CD4-positive, alpha-beta T cell treated with Interleukin-6 at 100 ng/mL for 8 hours (primary cell): ENCODE measurements at places on chromosomes 7 and 10.

DNA sequence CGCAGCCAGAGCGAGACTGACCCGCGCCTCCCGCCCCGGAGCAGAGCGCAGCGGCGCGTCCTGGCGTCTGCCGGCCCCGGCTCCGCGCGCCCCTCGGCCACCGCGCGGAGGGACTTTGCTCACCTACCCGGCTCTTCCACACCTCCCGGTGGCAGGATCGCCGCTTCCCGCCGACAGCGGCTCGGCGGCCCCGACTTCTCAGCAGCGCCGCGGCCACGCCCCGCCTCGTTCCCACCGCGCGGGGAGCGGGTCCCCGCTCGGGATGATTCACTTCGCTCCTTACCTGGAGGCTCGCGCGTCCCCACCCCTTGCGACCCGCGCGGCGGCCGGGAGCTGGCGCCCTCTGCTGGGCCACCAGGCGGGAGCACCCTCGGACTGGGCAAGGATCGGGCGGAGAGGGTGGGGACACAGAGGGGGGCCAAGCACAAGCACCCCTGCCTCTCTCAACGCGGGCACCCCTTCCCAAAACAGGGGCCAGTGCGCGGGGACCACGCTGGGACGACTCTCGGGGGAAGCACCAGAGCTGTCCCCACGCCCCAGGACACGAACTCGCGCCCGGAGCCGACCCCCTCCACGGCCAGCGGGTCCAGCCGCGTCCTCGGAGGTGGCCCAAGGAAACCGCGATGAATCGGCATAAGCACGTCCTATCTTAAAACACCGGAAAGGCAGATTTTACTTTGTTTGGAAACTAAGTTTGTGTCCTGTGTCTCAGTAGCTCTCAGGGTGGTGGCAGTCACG, 101.0 kb upstream of the SVIL start:
- peak; percentile 81 for DNase-seq

DNA sequence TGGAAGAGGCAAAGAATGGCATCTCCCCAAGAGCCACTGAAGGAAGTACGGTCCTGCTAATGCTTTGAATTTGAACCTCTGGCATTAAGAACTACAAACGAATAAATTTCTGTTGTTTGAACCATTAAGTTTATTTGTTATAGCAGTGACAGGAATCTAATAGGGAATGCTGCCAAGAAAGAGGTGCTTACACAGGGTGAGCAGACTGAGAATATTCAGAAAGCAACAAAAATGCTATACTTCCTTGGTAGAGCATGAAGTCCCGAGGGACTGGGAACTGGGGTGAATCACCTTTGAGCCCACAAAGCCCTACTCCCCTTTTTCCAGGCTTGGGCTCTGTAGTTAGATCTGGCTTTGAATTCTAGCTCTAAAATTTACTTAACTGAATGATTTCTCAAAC, 45.0 kb downstream of the PANK1 start:
- no peak for DNase-seq

DNA sequence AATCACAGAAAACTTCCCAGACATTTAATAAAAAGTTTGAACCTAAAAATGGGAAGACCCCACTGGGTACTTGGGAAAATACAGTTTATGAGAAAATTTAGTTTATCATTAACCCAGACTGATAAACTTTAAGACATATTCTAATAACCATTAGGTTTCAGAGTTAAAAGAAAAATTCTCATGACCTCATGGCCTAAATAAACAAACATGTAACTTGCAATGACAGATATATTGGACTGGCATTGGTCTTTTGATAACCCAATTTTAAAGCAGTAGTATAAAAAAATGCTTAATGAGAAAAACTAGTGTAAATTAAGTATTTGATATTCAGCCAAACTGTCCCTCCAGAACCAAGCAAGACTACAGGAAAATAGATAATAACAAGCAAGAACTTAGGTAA, 67.0 kb upstream of the ZNF804B start:
- DNase-seq = no peak

DNA sequence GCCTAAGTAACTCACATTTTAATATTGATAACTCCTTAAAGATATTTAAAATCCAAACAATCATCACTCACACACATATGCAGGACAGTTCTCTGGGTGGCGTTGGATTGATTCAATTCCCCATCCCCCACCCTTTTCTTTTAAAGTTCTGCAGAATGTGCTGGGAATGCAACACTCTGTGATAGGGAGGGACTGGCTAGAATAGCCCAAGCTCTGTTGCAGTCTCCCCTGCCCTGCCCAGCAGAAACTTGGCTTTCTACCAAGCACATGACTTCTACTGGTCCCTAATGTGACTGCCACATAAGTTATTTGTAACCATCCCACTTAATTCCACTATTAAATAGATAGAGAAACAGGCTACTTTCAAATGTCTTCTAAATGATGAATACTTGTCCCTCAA, 55.2 kb downstream of the TWIST1 start:
- DNase-seq = no peak

GRCh38 chr7:146713205-146713604, 596.6 kb downstream of the CNTNAP2 start:
- no peak for DNase-seq

DNA sequence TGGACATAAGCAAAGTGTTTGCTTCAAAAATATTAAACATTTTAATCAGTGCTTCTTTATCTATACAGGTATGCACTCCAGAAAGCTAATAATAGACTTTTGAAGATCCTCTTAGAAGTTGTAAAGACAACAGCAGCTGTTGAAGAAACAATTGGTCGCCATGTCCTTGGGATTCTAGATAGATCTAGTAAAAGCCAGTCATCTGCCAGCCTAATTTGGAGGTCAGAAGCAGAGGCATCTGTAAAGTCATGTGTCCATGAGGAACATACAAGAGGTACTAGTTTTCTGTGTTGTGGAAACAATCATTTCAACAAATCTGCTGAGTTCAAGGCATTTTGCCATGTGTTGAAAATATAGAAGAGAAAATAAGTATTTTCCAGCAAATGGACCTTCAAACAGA, 89.3 kb downstream of the CYP51A1 start:
- no peak for DNase-seq

GRCh38 chr10:31204090-31204489, 114.9 kb upstream of the ZEB1 start:
- DNase-seq = no peak

- no peak for DNase-seq
These were observed 84.7 kb upstream of the TRIL start for GRCh38 chr7:29042824-29043231.

DNA sequence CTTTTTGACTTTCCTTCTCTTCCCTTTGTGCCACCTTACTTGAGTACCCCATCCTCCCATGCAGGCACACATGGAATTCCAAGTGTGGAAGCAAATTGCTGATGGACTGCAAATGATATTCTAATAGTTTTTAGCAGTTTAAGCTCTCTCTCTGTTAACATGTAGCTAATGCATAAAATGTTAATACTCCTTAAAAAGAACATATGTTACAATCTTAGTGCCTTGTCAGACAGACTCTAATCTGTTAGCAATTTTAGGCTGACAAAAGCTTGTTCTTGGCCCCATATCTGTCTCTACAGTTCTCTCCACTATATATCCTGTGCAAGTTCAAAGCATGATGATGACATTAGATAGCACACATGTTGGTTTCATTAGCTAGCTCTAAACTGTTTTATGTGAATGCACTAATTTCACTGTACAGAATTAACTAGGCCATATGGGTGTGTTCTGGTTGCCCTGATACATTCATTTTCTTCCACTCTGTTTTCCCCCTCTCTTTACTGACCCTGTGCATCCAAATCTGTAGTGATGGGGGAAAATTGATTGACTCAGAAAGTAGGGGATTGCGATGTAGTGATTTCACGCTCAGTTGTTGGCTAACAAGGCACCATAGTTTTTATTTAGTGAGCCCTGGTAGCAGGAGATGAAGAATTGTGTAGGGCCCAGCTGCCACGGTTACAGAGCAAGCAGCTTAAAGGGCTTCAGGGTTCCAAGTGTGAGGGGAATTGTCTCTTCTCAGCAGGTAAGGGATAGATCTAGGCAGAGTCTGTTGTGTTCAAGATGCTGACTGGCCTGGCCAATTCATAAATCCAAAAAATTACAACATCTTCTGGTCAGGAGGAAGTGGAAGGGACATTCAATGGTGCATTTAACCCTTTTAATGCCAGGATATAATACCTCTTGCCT, 114.6 kb upstream of the FZD1 start:
- no peak for DNase-seq

DNA sequence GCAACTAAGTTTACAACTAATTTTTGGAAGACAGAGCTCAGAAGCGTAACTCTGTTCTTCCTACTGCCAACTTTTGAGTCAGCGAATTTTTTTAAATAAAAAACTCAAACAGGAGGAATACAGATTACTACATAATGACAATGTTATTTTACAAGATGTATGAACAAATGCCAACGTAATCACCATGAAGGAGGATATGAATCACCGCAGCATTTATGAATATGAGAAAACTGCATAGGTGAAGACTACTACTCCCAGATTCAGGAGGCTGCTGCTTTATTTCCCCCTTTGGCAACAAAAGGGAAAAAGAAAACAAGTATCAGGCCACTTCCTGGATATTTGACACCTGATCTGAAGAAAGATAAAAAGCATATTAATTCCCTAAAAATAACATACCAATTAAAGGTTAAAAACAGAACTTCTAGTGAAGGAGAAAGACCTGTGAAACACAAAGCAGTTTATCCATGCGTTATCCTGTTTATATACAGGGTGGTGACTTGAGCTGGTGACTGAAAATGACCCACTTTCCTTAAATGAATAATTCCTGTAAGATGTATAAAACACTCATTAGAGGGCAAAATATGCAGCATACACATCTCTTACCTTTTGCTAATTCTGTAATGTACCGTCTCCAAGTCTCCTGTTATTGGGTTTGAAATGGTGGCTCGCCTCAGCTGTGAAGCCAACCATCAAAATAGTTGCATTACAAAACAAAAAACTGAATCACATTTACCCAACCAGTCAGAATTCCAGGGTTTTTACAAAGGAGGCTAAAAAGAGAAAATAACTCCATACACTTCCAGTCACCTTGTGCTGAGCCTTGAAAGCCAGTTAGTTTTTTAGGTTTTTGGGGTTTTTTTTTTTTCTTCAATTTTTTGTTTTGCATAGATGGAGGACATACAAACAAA, 52.0 kb downstream of the P4HA1 start:
- DNase-seq = no peak

- no peak for DNase-seq
These were observed 129.7 kb downstream of the MARCHF5 start for GRCh38 chr10:92420546-92421275.

- no peak for DNase-seq
These were observed 158.2 kb upstream of the FOXK1 start for GRCh38 chr7:4523873-4524272.
